ENCODE measurements at places on chromosomes 1 and 21.

DNA sequence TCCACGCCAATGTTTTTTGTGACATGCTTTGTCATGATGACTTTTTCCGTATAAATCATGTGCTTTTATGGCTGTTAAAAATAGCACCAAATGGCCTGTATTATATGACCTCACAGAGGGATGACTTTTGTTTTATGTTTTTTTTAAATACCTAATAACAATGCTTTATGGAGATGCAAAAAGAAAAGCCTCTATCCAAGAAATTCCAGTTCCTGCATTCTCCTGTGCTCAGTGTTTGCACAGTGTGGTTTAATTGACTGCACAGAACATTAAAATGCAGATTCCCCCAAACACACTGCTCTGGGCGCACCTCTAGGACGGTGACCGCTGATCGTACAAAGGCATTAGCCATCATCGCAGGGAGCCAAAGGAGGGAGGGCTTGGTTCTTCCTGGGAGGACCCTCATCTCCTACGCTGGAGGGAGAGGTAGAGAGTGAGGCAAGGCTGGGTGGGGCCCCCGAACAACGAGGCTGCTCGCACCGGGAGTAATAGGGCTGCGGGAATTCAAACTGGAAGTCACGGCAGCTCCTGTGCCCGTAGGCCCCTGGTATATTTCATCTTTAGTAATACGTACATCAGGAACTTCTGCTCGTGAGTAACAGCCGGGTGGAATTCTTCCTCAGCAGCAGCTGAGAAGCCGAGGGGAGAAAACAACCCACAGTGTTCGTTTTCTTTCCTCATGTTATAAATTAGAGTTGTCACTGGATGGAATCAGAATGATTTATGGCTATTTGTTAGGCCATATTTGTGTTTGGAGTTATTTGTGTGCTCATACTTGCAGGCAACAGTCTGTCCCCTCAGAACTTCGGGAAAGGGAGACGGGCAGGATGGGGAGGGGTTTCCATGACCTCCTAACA is 465.6 kb downstream of the CAMTA1 start:
- no peak for DNase-seq

DNA sequence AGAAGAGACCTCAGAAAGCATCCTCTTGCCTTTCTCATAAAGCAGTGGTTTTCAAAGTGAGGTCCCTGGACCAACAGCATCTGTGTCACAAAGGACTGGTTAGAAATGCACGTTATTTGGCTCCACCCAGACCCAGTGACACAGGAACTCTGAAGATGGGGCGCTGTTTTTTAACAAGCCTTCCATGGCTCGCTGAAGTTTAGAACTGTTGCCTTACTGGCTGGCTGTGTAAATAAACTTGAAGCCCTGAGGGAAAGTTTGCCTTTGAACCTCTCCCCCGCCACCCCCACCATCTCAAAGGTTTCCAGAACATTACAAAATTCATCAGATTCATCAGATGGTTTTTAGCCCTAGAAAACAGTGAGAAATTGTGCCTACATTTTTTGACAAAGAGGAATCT is 21.8 kb upstream of the IKBKE start:
- no peak for DNase-seq

DNA sequence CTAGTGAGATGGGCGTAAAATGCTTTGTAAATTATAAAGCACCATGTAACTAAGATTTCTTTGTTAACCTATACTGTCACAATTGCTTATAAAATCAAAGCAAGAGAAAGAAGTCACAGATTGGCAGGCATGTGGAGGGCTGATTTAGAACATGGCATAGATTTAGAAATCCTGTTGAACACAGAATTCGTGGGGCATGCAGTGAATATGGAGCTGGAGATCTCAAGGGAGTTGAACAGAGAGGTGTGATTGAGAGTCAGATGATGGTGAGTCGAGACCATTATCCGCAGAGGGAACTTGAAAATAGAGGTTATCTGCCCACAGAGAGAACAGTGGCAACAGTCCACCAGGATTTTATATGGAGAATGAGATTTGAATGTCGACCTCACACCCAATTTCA is 27.6 kb downstream of the PBX1 start:
- no peak for DNase-seq

- no peak for DNase-seq
Measured at GRCh38 chr1:12230549-12231275, 882 bp downstream of the VPS13D start.

GRCh38 chr1:21059021-21059420 is 117.7 kb downstream of the EIF4G3 start:
- DNase-seq = no peak

GRCh38 chr1:174005032-174005431 is 17.1 kb downstream of the RC3H1 start:
- DNase-seq = no peak

Measured in omental fat pad (tissue), 4 donors.